ENCODE measurements at places on chromosomes 5 and 9.

- no peak for DNase-seq
Observed at GRCh38 chr5:159061179-159061796, 38.4 kb downstream of the EBF1 start.

DNA sequence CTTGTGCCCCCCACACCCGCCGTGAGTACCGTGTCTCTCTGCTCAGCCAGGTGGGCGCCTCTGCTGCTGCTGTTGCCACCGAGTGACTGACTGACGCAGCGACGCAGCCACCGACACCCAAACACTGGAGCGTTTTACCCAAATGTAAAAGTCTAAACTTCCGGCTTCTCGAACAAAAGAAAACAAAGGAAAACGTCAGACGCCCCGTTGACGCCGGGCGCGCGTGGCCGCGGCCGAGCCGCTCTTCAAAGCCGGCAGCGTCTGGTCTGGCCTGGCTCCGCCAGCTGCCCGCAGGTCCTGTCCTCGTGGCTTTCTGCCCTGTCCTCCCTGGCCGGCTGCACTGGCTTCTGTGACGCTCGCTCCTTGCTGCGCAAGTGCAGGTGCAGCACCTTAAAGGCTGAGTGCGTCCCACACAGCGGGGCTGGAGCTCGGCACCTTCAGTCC lies 41.4 kb upstream of the CLPTM1L start:
- DNase-seq: peak; percentile 40

DNA sequence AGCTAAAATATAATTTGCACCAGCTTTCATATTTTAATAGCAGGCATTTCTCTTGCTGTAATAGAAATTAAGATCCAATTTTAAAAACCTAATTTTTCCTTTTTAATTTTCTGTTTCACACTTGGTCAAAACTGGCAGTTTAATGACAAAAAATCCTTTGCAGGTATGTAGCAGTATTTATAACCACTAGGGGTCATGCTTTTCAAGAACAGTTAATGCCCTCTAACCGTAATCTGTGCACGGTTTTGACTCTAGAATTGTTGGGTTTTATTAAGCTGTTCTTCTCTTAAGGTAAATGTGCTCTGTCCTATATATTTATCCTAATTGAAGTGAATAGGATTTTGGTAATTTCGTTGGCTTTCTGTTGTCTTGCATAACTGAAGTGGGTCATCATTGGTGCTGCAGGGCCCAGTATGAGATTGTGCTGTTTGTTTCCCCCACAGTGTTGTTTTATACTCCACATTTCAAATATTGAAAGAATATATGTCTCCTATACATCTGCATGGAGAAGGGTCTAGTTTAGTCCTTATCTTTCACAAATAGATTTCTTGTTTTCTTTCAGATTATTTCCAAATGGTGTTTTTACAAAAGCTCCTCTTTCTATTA lies 107.4 kb downstream of the SCAMP1 start:
- no peak for DNase-seq

DNA sequence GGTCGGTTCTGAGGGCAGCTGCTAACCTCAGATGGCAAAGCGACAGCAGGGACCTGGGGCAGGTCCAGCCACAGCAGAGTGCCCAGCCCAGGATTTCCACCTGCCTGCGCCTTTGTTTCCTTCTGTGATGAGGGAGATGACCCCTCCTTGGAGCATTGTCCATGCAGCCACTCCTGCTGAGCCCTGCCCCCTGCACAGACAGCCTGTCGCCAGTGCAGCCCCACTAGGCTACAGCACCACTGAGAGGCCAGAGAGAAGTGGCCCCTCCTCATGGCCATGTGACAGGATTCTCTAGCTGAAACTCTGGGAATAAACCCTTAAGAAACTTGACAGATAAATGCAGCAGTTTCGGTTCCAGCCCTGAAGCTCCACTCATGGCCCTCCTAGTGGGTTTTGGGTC lies 10.5 kb upstream of the MRNIP start:
- no peak for DNase-seq

GRCh38 chr9:31608416-31608815 lies 776.0 kb upstream of the ACO1 start:
- no peak for DNase-seq

DNA sequence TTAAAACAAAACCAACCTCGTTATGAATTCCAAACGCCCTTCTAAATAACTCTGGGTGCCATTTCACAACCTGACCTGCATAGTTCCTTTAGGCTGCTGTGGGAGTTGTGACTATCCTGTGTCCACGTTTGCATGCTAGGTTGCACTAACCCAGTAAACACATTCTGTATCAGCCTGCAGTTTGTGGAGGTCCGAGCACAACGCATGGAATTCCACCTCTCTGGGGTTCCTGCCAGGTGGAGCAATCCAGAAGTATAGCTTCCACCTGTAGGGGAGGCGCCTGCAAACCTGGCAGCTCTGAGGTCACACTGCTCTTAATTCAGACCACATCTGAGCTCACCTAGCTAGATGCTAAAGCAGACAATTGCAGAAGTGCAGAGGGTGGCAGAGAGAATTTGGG lies 57.2 kb downstream of the MARCHF3 start:
- no peak for DNase-seq

- DNase-seq: no peak
Observed at GRCh38 chr9:16591092-16591491, 279.4 kb downstream of the BNC2 start.

GRCh38 chr5:87266914-87267573 lies 639 bp upstream of the RASA1 start:
- no peak for DNase-seq

DNA sequence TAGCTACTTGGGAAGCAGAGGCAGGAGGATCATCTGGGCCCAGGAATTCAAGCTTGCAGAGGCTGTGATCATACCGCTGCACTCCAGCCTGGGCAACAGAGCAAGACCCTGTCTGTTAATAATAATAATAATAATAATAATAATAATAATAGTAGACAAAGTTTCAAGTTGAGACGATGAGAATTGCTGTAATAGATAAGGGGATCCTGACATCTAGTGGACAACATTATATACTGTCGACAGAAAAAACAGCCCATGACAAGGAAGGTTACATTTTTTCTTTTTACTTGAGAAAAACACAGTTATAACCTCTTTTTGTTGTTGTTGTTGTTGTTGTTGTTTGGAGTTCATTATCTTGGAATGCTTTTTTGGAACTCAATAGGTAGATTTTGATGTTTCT lies 35.3 kb downstream of the NDFIP1 start:
- peak; percentile 20 for DNase-seq

GRCh38 chr9:134887686-134888602 lies 7.3 kb downstream of the FCN2 start:
- no peak for DNase-seq

DNA sequence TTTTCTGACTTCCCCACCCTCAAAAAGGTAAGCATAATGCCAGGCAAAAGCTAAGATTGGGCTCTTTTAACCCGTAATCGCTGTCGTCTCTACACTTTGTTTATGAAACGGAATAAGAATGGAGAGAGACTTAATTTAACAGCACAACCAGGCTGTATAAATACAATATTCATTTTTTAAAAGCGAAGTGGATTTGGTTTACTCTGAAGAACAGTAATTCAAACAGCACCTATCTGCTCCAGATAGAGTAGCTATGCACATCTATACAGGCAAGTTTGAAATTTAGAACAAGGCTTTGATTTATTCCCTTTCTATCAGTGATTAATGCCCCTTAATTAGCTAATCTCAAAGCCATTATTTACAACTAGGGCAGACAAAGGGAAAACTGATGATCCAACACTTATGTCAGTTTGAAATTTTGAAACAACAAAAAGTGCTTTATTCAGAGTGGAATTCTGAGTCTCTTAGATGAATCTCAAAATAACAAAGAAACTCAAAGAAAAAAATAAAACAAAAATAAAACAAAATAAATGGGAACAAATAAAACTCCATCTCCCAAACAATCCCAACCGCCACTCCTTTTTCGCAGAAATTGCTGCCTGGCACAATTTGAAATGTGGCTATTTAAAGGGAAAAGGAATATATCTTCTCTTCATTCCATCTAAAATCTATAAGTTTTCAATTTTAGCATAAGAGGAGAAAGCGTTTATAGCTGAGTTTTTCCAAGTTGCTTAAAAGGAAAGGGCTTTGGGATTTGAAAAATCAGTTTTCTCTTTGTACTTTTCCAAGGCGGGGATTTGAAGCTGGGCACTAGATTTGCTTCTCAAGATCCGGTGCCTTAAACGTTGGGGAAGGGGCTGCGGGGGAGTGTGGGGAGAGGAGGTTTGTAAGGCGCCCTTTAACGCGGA lies 298.6 kb downstream of the PARP8 start:
- no peak for DNase-seq

- no peak for DNase-seq
Observed at GRCh38 chr5:82358457-82358856, 80.3 kb upstream of the RPS23 start.

DNA sequence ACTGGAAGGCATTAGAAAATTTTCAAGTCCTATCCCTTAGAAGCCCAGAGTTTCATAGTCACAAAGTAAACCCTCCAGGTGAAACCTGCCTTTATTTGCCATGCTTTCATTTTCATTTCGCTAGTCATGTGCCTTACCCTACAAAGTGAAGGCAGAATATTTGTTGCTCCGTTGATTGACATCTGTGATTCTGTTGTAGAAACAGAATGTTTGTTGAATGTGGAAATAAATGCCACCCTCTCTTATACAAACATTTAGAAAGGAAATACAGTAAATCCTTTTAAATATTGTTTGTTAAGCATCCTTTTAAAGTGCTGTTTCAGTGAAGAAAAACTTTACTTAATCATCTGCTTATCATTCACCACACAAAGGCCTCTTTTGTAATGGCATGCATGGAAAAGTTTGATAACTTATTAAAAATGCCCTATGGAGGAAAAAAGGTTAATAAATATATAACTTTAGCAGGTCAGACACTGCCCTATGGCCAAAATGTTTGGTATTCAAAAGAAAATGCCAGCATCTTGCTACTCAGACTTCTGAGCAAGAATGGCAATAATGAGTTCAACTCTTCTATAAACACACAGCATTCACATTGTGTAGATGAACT lies 34.3 kb upstream of the CAST start:
- no peak for DNase-seq

GRCh38 chr9:80842389-80842788 lies 847.0 kb downstream of the TLE1 start:
- peak; percentile 28 for DNase-seq

DNA sequence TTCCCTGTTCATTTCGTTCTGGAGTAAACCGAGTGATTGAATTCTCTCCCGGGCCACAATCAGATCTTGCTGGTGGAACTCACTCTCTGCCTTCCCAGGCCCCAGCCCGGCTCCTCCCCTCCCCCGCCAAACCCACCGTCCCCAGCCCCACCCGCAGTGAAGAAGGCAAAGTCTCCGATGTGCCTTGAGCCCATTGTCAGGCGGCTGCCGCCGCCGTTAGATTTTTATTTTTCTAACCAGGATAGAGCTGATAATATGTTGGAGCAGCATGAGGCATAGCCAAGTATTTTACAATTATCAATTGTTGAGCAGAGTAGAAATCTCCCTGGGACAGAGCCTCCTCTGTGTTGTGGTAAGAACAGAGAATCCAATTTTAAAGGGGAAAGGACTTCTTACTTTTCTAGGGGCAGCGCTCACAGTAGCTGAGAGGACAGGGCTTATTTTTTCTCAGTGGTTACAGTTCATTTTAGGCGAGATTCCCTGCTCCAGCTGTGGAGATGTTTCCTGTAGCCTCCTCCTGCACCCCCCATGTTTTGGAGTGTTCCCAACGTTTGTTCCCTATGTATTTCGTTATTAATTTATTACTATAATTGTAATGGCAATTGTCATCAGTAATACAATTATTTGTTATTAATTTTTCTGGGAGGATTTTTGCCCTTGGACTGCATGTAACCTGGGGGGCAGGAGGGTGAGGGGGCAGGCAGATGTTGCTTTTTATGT lies 1.3 kb downstream of the PSAT1 start:
- DNase-seq: no peak

- no peak for DNase-seq
Observed at GRCh38 chr5:129899454-129899853, 4.8 kb upstream of the CHSY3 start.

GRCh38 chr9:2288309-2288708 lies 273.2 kb downstream of the SMARCA2 start:
- DNase-seq: no peak

- DNase-seq: no peak
Observed at GRCh38 chr9:10651012-10651411, 38.2 kb upstream of the PTPRD start.

GRCh38 chr5:31083364-31083763 lies 110.1 kb upstream of the CDH6 start:
- DNase-seq: no peak

DNA sequence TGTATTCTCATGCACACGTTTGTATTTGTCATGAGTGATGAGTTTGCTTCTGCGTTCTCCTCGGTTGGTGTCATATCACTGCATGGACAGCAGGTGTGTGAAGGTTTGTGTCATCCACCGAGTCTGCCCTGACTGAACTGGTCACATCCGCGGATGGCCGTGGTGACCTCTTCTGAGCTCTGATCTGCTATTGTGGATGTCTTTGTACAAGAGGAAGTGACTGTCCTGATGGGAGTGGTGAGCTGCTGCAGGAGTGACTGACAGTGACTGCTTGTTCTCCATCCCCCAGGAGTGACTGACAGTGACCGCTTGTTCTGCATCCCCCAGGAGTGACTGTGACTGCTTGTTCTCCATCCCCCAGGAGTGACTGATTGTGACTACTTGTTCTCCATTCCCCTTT lies 69.9 kb downstream of the EHMT1 start:
- DNase-seq: no peak

DNA sequence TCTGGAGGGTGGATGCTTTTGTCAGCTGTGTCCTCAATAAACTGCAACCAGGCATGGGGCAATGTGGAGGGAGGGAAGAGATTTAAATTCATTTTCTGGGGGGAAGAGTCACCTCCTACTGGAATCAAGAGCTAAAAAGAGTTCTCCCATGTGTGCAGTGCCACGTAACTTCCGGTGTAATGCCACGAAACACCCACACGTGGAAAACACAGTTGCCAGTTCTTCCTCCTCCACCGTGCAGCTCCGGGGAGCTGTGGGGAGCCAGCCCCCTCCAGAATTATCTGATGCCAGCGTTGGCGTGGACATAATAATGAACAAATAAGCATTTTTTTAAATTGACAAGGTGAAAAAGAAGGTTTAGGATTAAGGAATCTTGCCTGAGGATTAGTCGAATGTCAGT lies 32.1 kb upstream of the MED10 start:
- no peak for DNase-seq

DNA sequence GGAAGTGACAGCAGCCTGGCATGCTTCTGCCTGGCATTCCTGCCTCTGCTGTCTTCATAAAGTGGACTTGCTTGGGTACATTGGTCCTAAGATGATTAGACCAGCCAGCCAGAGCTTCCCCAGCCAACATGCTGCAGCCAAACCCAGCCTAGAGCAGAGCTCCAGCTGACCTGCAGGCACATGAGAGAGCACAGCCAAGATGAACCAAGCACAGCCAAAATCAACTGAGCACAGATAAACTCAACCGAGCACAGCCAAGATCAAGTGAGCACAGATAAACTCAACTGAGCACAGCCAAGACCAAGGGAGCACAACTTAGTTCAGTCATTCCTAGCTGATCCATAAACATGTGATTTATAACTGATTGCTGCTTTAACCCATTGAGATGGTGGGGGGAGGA lies 266.5 kb downstream of the MSX2 start:
- peak; percentile 4 for DNase-seq

GRCh38 chr5:134494780-134495179 lies 30.7 kb upstream of the JADE2 start:
- no peak for DNase-seq
